A673 (cell line): ENCODE measurements at places on chromosomes 2 and 18. TPM values are rescaled to one million over a fixed set of nuclear protein-coding genes. Genes with fewer than 3 reads are reported as not detected.

The MSTN gene
- not detected in 2 replicates for total RNA-seq

The LIPG gene
- 5.8 and 8.4 TPM in 2 replicates for total RNA-seq

The RND3 gene
- total RNA-seq = 10.2 and 15.0 TPM in 2 replicates

The CXCR1 gene
- not detected in 2 replicates for total RNA-seq

The CENPA gene
- total RNA-seq = 59.2 and 66.3 TPM in 2 replicates

The FTCDNL1 gene
- 0.88 and 1.0 TPM in 2 replicates for total RNA-seq

The KIF5C gene
- 0.58 and 0.74 TPM in 2 replicates for total RNA-seq

The TMEM247 gene
- not detected in 2 replicates for total RNA-seq

The NOSTRIN gene
- total RNA-seq = not detected in 2 replicates

The XDH gene
- 0.09 and 0.19 TPM in 2 replicates for total RNA-seq

The GCA gene
- total RNA-seq = 7.0 and 11.6 TPM in 2 replicates
